ENCODE measurements at places on chromosomes 13 and 19. TPM values are rescaled to one million over a fixed set of nuclear protein-coding genes. Genes with fewer than 3 reads are reported as not detected.
A peak's percentile ranks its signal among the peaks of the same experiment; 100 is the strongest.

CNFN gene
- not detected for polyA plus RNA-seq

GRCh38 chr19:10363789-10364281 is 16.5 kb downstream of the TYK2 start:
- peaks cover 65% of the 10 kb centered on the region for H3K36me3 ChIP-seq
- no peak overlapping the region for H3K4me3 ChIP-seq
- no peaks in the 10 kb centered on the region for H3K27me3 ChIP-seq
- DNase-seq, result no peak
- no peaks in the 10 kb centered on the region for H3K4me1 ChIP-seq

- no peaks in the 10 kb centered on the region for H3K36me3 ChIP-seq
- H3K27ac ChIP-seq, result no peak overlapping the region
- no peaks in the 10 kb centered on the region for H3K4me1 ChIP-seq
- H3K4me3 ChIP-seq, result no peak overlapping the region
- DNase-seq, result no peak
Measured at GRCh38 chr13:62060570-62060969, 644.9 kb upstream of the PCDH20 start.

SHISA7 gene
- polyA plus RNA-seq, result not detected

PSG1 gene
- polyA plus RNA-seq, result not detected

TTC9B gene
- polyA plus RNA-seq, result not detected

GRCh38 chr13:48078251-48078656 is 16.6 kb downstream of the MED4 start:
- H3K27ac ChIP-seq, result no peak overlapping the region
- H3K4me3 ChIP-seq, result no peak overlapping the region
- H3K4me1 ChIP-seq, result no peaks in the 10 kb centered on the region
- no peaks in the 10 kb centered on the region for H3K27me3 ChIP-seq
- H3K36me3 ChIP-seq, result peaks cover 70% of the 10 kb centered on the region
- no peak for DNase-seq

DNA sequence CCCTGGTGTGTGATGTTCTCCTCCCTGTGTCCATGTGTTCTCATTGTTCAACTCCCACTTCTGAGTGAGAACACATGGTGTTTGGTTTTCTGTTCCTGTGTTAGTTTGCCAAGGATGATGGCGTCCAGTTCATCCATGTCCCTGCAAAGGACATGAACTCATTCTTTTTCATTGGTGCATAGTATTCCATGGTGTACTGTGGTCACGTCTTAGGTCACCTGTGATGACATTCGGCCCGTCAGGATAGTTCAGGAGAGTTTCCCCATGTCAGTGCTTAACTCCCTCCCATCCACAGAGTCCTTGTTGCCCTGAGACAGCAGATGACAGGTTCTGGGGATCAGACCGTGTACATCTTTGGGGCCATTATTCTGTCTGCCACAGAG is 8.6 kb downstream of the ZNF444 start:
- no peaks in the 10 kb centered on the region for H3K27me3 ChIP-seq
- H3K27ac ChIP-seq, result no peak overlapping the region
- H3K4me3 ChIP-seq, result no peak overlapping the region
- peaks cover 8% of the 10 kb centered on the region for H3K36me3 ChIP-seq
- H3K4me1 ChIP-seq, result no peaks in the 10 kb centered on the region
- no peak for DNase-seq

TMEM150B gene
- not detected for polyA plus RNA-seq

- H3K4me3 ChIP-seq, result peak overlapping the region; percentile 62
- H3K36me3 ChIP-seq, result peaks cover 20% of the 10 kb centered on the region
- H3K27me3 ChIP-seq, result peaks cover 4% of the 10 kb centered on the region
- H3K27ac ChIP-seq, result no peak overlapping the region
- H3K4me1 ChIP-seq, result peaks cover 32% of the 10 kb centered on the region
Measured at GRCh38 chr19:45790942-45791341, 1.7 kb downstream of the DMWD start.

ZNF253 gene
- polyA plus RNA-seq, result 8.8 TPM

All from CD4-positive, alpha-beta memory T cell (primary cell).